ENCODE measurements at places on chromosomes 5 and 9. TPM values are rescaled to one million over a fixed set of nuclear protein-coding genes. Genes with fewer than 3 reads are reported as not detected.

Gene IFNA7
- total RNA-seq: not detected

Gene KLF4
- 72.1 TPM for total RNA-seq

Gene TMC1
- not detected for total RNA-seq

Gene OLFM1
- 387 TPM for total RNA-seq

Gene SH3TC2
- total RNA-seq: 0.25 TPM

Gene FOXD4
- 0.76 TPM for total RNA-seq

Gene SPATA31A3
- total RNA-seq: not detected

Gene CDKN2B
- 0.93 TPM for total RNA-seq

Gene IFNA13
- not detected for total RNA-seq

Gene SLC36A2
- total RNA-seq: not detected

Gene BTNL8
- not detected for total RNA-seq

Gene PCDHB11
- 10.6 TPM for total RNA-seq

Measured in glutamatergic neuron (in vitro differentiated cells).